ENCODE measurements at places on chromosomes 1 and 21. TPM values are rescaled to one million over a fixed set of nuclear protein-coding genes. Genes with fewer than 3 reads are reported as not detected.

VTCN1 gene
- total RNA-seq: not detected

LIN9 gene
- total RNA-seq: 9.5 TPM

TAS1R2 gene
- total RNA-seq: not detected

PARK7 gene
- 397 TPM for total RNA-seq
